ENCODE measurements at places on chromosomes 6 and 20. TPM values are rescaled to one million over a fixed set of nuclear protein-coding genes. Genes with fewer than 3 reads are reported as not detected.

The TMC2 gene
- total RNA-seq = not detected

The MUCL3 gene
- not detected for total RNA-seq

- DNase-seq = no peak
- H3K27me3 ChIP-seq = peaks cover 73% of the 10 kb centered on the region
- peaks cover 22% of the 10 kb centered on the region for H3K4me1 ChIP-seq
- H3K27ac ChIP-seq = no peak overlapping the region
- H3K36me3 ChIP-seq = no peaks in the 10 kb centered on the region
Observed at GRCh38 chr20:40679184-40679583, 9.9 kb downstream of the MAFB start.

GRCh38 chr6:107668743-107669474 lies 155.2 kb downstream of the SCML4 start:
- H3K36me3 ChIP-seq = no peaks in the 10 kb centered on the region
- no peaks in the 10 kb centered on the region for H3K27me3 ChIP-seq
- no peak overlapping the region for H3K27ac ChIP-seq
- peaks cover 28% of the 10 kb centered on the region for H3K4me1 ChIP-seq

The HEY2 gene
- total RNA-seq = 43.0 TPM

GRCh38 chr6:150590446-150590845 lies 9.2 kb upstream of the PLEKHG1 start:
- H3K27me3 ChIP-seq = peaks cover 18% of the 10 kb centered on the region
- H3K36me3 ChIP-seq = no peaks in the 10 kb centered on the region
- H3K4me3 ChIP-seq = no peak overlapping the region
- DNase-seq = no peak
- no peaks in the 10 kb centered on the region for H3K4me1 ChIP-seq

DNA sequence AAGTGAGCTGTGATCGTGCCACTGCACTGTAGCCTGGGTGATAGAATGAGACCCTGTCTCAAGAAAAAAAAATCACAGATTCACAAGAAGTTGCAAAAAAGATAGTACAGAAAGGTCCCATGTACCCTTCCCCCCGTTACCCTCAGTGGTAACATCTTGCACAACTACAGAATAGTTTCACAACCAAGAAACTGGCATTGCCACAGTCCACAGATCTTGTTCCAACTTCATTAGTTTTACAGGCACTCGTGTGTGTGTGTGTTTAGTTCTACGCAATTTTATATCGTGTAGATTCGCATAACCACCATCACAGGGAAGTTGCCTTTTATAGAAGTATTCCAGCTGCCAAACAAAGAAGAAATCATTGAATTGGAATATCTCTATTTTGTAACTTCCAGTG lies 19.1 kb downstream of the SPATA2 start:
- H3K27me3 ChIP-seq = no peaks in the 10 kb centered on the region
- no peak overlapping the region for H3K27ac ChIP-seq
- H3K4me3 ChIP-seq = no peak overlapping the region
- H3K36me3 ChIP-seq = no peaks in the 10 kb centered on the region

DNA sequence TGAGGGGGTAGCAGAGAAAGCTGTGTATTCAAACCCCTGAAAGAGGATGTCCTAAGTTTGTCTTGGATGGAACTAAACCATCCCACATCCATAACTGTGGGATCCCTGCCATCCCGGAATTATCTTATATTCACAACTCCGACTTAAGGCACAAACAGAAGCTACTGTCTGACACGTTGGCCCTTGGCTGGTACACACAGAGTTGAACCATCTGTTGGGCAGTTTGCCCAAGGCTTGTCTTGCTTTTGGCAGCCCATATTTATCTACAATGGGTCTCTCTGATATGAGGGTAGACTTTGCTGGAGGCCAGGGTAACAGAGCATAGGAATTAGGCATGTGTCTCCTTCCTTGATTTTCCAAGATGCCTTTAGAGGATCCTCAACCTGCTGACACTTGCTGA lies 116.6 kb upstream of the PROKR2 start:
- H3K27me3 ChIP-seq = peaks cover 6% of the 10 kb centered on the region
- no peak overlapping the region for H3K27ac ChIP-seq
- H3K4me1 ChIP-seq = no peaks in the 10 kb centered on the region
- no peak for DNase-seq
- no peak overlapping the region for H3K4me3 ChIP-seq

The EPB41L2 gene
- total RNA-seq = 59.9 TPM

DNA sequence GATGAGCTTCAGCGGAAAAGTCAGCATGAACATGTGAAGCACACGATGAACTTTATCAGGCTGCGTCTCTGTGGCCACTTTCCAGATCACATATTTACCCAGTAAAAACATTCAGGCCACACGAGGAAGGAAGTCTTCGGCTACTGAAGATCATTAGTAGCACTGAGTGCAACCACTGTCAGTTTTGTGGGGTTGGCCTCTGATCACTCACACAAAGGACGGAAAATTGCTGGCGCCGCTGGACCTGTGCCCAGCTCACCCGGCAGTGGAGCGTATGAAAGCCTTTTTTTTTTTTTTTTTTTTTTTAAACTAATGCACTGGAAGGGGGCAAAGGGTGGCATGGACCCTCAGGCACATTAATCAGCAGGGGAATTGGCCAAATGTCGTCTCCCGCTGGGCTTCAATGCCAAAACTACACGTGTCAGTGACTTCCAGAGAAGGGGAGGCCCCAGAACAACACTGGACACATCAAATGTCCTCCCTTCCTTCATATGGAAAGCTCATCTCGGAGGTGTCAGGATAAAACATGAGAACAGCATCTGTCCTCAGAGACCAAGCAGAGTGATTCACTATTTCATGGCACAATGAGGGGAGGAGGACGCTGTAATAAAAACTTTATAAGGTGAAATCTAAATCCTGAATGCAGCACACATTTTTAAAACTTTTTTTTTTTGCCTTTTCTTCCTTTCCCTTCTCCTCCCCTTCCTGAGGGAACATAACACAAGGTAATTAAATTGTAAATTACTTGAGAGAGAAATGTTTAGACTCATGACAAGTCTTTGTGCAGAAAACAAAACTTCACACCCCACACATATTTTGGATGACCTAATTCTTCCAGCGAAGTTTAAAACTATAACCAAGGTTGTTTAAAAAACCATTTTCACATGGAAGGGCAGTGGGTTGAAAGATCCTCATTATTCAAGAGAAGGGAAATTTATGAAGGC lies 223.4 kb downstream of the FOXC1 start:
- no peak for DNase-seq
- H3K27me3 ChIP-seq = no peaks in the 10 kb centered on the region
- H3K4me3 ChIP-seq = peak overlapping the region; percentile 56
- peaks cover 55% of the 10 kb centered on the region for H3K4me1 ChIP-seq
- H3K36me3 ChIP-seq = peaks cover 5% of the 10 kb centered on the region

- no peaks in the 10 kb centered on the region for H3K27me3 ChIP-seq
- peaks cover 13% of the 10 kb centered on the region for H3K4me1 ChIP-seq
- no peak overlapping the region for H3K4me3 ChIP-seq
- H3K36me3 ChIP-seq = peaks cover 5% of the 10 kb centered on the region
- H3K27ac ChIP-seq = no peak overlapping the region
Observed at GRCh38 chr6:80226151-80226550, 119.7 kb downstream of the BCKDHB start.

DNA sequence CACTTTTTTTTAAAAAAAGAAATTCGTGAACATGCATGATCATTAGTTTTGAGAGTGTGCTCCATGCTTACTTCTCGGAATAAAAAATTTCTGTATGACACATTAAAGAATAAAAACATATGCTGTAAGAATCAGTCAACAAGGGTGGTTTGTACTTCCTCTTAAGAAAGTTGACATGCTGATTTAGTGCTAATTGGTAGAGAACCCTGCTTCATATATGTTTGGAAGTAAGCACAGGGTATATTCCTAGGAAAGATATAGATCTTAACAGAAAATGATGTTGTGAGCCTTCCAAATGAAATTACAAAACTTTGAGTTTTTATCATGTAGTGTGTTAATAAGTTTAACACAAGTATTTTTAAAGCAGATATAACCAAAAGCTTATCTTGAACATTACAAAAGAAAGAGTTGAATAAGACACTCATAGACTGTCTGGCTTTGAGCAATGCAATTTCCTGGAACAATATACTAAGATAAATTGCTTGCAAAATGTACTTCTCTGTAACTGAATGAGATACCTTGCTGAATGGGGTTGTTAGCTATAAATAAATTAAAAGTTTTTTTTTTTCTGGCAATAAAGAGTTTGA lies 13.8 kb upstream of the VIP start:
- H3K36me3 ChIP-seq = no peaks in the 10 kb centered on the region
- H3K27me3 ChIP-seq = peaks cover 9% of the 10 kb centered on the region
- H3K27ac ChIP-seq = no peak overlapping the region
- DNase-seq = no peak
- H3K4me1 ChIP-seq = no peaks in the 10 kb centered on the region

The C4A gene
- total RNA-seq = 13.3 TPM

DNA sequence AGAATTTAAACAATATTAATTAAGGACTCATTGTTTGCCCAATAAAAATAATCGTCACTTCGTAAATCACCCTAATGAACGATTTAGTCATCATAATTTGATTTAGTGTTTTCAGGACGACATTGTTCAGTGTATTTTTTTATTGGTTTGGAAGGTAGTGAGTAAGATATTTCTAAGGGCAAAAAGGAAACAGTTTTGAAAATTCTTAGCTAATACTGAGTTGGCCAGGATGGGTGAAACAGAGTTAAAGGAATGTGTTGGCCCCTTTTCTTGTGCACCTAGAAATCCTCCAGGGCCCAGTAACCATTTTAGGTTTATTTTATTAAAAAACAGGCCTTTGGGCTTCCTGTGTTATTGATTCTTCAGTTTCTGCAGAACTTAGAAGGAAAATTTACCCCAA lies 25.3 kb downstream of the ANKS1A start:
- no peaks in the 10 kb centered on the region for H3K27me3 ChIP-seq
- peak overlapping the region; percentile 24 for H3K27ac ChIP-seq
- H3K36me3 ChIP-seq = no peaks in the 10 kb centered on the region
- H3K4me3 ChIP-seq = no peak overlapping the region
- peaks cover 41% of the 10 kb centered on the region for H3K4me1 ChIP-seq
- DNase-seq = no peak

GRCh38 chr6:156359912-156360311 lies 417.3 kb upstream of the ARID1B start:
- H3K4me3 ChIP-seq = no peak overlapping the region
- peaks cover 4% of the 10 kb centered on the region for H3K36me3 ChIP-seq
- DNase-seq = no peak
- no peaks in the 10 kb centered on the region for H3K4me1 ChIP-seq
- H3K27me3 ChIP-seq = peaks cover 5% of the 10 kb centered on the region

GRCh38 chr20:51651921-51652549 lies 109.5 kb upstream of the NFATC2 start:
- H3K36me3 ChIP-seq = peaks cover 5% of the 10 kb centered on the region
- no peaks in the 10 kb centered on the region for H3K27me3 ChIP-seq
- H3K4me3 ChIP-seq = no peak overlapping the region
- peaks cover 18% of the 10 kb centered on the region for H3K4me1 ChIP-seq
- no peak overlapping the region for H3K27ac ChIP-seq

The XKR7 gene
- not detected for total RNA-seq

GRCh38 chr20:62743777-62744317 lies 35.2 kb downstream of the NTSR1 start:
- peak; percentile 68 for DNase-seq
- no peak overlapping the region for H3K27ac ChIP-seq
- H3K27me3 ChIP-seq = peaks cover 16% of the 10 kb centered on the region
- H3K4me3 ChIP-seq = no peak overlapping the region

DNA sequence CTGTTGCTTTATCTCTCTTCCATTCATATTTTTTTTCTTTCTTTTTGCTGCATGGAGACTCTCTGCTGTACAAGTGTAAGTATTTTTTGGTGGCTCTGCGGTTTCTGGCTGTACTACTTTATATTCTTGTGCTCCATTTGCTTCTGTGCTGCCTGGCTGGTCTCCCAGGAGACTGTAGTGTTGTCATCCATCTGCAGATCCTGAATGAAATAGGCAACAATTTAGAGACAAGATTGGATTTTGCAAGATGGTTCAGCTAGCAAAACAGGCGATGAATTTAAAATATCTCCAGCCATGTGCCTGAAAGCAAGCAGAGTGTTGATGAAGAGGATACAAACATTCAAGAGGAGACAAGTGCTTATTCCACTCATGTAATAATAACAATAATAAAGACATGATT lies 75.1 kb upstream of the SCGN start:
- no peak overlapping the region for H3K27ac ChIP-seq
- no peak for DNase-seq
- no peaks in the 10 kb centered on the region for H3K27me3 ChIP-seq
- no peaks in the 10 kb centered on the region for H3K4me1 ChIP-seq
- H3K4me3 ChIP-seq = no peak overlapping the region
- peaks cover 2% of the 10 kb centered on the region for H3K36me3 ChIP-seq

The BPIFB6 gene
- not detected for total RNA-seq

DNA sequence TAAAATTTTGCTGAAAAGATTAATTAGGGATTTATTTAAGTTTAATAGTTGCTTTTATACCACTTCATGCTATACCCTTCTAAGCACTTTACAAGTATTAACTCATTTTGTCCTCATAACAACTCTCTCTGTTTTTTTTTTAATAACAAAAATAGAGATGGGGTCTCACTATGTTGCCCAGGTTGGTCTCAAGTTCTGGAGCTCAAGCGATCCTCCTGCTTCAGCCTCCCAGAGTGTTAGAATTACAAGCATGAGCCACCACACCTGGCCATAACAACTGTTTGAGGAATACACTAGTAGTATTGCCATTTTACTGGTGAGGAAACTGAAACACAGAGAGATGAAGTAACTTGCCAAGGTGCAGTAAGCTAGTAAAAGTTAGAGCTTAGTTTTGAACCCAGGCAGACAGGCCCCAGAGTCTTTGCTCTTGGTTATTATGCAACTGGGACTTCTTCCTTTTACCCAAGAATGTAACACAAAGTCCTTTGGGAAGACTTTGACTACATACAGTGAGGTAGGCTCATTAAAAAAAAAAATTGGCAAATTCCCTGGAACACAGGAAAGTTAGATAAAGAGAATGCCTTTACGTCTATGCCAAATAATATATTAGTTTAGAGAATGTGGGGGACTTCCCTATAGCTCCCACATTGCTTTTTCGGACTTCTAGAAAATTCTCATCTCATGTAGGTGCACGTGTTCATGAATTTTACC lies 11.4 kb downstream of the ANKS1A start:
- H3K27ac ChIP-seq = no peak overlapping the region
- no peaks in the 10 kb centered on the region for H3K36me3 ChIP-seq
- DNase-seq = no peak

The WFDC8 gene
- total RNA-seq = not detected

- H3K4me3 ChIP-seq = no peak overlapping the region
- H3K36me3 ChIP-seq = no peaks in the 10 kb centered on the region
- peaks cover 17% of the 10 kb centered on the region for H3K4me1 ChIP-seq
- H3K27ac ChIP-seq = no peak overlapping the region
- no peaks in the 10 kb centered on the region for H3K27me3 ChIP-seq
- no peak for DNase-seq
Observed at GRCh38 chr6:2529211-2529719, 221.5 kb downstream of the MYLK4 start.

DNA sequence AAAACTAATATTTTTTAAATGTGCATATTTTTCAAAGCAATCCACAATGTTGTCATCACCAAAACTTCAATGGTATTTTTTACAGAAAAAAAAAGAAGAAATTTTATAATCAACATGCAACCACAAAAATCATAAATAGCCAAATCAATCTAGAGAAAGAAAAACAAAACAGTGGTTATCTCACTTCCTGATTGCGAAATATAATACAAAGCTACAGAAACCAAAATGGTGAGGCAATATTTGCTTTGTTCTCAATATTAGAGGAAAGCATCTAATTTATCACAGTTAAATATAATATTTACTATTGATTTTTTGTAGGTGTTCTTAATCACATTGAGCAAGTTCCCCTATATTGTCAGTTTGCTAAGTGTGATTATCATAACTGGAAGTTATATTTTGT lies 720.7 kb upstream of the ADGRB3 start:
- H3K27ac ChIP-seq = no peak overlapping the region
- no peak for DNase-seq
- no peak overlapping the region for H3K4me3 ChIP-seq
- peaks cover 5% of the 10 kb centered on the region for H3K4me1 ChIP-seq
- H3K27me3 ChIP-seq = no peaks in the 10 kb centered on the region
